ENCODE measurements at places on chromosomes 16 and 17.

- DNase-seq, result no peak
Observed at GRCh38 chr17:3685174-3685573, 10.8 kb downstream of the P2RX5 start.

DNA sequence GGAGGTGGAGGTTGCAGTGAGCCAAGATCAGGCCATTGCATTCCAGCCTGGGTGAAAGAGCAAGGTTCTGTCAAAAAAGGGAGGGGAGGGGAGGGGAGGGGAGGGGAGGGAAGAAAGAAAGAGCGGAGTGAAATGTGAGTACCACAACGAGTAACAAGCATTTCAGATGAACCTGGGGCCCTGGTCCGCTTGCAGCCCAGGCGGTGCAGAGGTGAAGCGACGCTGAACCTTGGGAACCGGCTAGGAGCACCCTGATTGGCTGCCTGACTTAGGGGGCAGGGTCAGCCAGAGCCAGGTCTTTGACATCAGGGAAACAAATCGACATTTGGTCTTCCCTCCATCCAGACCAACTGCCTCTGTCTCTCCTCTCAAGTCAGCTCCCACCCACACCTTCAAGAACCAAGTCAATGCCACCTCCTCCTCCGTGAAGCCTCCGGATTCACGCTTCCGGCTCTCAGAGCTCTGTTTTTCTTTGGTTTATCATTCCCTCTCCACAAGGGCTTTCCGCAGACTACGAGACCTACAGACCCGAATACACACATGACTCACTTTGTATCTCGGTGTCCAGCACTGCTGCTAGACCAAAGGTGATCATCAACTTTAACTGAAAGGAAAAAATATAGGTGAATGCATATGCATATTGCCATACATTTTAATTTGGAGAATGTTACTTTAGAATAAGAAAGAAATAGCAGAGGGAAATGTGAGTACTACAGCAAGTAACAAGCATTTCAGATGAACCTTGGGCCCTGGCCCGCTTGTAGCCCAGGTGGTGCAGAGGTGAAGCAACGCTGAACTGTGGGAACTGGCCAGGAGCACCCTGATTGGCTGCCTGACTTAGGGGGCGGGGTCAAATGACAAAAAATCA is 19.3 kb downstream of the OR1F1 start:
- DNase-seq, result no peak

DNA sequence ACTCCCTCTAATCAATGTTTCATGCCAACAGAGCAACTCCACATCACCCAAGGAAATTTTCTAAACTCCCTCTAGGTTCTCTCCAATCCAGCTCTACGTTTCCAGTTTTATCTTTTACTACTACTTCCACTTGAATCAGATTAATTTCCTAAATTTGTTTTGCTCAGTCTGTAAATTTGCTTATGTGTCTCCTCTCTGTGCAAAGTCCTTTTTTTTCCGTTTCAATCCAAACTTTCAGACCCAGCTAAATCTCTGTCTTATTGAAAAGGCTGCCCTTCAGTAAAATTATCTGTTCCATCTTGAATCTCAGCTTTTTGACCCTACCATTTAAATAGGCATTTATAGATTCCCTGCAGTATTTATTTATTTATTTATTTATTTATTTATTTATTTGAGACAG is 61.4 kb upstream of the COX10 start:
- DNase-seq, result no peak

DNA sequence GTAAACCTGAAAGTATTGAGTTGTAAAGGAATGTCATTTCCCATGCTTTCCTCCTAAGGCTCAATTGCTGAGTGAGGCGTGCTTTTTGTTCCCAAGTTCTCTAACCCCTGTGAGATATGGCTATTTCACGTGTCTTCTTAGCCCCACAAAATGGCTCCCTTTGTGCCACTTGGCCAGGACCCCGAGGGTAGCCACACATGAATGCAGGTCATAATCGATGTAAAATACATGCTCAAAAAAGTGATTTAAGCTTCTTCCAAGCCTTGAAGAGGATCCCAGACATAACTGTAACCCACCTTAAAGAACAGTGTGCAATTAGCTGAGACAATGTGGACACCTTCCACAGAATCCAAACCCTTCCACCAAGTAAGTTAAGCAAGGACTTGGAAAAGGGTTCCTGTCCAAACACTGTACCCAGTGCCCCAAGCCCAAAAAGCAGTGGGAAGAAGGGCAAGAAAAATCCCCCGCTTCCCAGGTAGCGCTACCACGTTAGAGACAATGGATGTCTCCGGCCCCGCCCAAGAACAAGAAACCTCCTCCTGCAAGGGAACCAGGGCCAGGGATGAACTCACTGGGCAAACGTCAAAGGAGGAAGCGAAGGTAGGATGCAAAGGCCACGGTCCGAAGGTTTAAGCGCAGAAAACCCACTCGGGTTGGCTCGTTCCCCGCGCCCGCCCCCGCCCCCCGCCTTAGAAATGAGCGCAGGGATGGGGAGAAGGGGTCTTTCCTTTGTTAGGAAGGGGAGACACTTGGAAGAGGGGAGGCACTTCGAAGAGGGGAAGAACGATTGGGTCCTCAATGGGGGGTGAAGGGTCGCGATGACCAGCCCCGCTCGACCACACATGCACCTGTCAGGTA is 1.2 kb downstream of the JPT1 start:
- peak; percentile 76 for DNase-seq

- peak; percentile 97 for DNase-seq
Observed at GRCh38 chr16:10871157-10871991, 5.6 kb upstream of the CIITA start.
